Fibroblast of upper back skin (primary cell): ENCODE measurements at places on chromosomes 5 and 9.

- DNase-seq = peak; percentile 4
These were observed 59.3 kb downstream of the OSTF1 start for GRCh38 chr9:75147638-75148037.

GRCh38 chr5:5979761-5980537, 398.4 kb downstream of the MED10 start:
- no peak for DNase-seq

DNA sequence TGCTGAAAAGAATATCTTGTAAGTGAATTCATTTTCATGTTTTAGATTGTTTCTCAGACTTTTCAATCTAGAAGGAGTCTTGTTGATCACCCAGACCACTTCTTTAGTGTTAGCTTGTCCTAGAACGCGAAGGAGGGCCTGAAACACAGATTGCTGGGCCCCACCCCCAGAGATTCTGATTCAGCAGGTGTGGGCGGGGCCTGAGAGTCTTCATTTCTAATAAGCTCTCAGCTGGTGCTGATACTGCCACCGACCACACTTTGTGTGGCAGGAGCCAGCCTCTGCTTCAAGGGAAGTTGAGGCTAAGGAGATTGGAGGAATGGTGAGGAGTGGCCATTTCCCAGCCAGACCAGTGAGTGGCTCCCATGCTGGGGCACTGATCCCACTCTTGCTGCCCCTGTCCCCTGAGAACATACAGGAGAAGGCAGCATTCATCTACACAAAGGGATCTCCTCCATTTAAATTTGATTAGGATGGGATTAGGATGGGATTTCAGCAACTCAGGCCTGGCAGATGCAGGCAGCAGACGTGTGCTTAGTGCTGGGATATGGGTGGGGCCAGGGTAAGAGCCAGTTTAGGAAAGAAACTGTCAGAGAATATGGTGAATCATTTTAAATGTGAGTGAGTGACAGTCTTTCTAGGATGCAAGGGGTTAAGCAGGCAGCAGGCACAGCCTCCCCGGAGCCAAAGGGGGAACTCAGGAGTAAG, 35.9 kb downstream of the ZNF618 start:
- DNase-seq = no peak

DNA sequence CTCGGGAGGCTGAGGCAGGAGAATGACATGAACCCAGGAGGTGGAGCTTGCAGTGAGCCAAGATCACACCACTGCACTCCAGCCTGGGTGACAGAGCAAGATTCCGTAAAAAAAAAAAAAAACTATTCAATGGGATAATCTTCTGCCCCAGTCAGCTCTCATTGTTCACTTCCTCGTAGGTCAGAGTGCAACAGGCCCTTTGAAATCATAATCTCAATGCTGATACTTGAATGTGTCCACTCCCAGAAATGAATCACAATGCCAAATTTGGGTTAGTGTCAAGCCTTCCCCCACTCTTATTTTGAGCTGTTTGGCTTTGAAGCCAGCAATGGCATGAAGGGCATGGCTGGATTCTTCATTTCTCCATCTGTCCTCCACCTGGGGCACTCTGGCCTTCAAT, 610.3 kb upstream of the KLF4 start:
- no peak for DNase-seq

GRCh38 chr9:97440160-97440559, 28.3 kb downstream of the TDRD7 start:
- DNase-seq = no peak

- no peak for DNase-seq
These were observed 250.5 kb upstream of the PDE4D start for GRCh38 chr5:60143942-60144549.

- peak; percentile 84 for DNase-seq
These were observed 156.0 kb upstream of the MAST4 start for GRCh38 chr5:66440202-66440680.

DNA sequence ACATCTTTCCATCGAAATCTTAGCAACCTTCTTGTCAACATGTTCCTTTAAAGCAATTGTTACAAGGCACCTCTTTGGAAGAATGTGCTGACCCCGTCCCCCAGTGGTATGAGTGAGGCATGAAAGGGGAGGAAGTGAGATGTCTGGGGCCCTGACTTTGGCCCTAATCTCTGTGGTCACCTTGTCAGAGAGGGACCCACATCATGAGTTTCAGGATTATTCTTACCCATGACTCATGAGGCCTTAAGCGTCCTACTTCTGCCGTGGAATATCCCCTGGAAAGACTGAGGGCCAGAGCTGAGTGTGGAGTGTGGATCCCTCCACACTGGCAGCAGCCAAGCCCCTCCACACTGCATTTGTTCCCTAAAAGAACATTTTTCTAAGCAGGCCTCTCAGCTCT, 81.2 kb downstream of the FSTL4 start:
- DNase-seq = peak; percentile 5

GRCh38 chr9:6551136-6551535, 94.4 kb downstream of the GLDC start:
- DNase-seq = no peak
